CD8-positive, alpha-beta T cell (primary cell): ENCODE measurements at places on chromosomes 11 and 22. TPM values are rescaled to one million over a fixed set of nuclear protein-coding genes. Genes with fewer than 3 reads are reported as not detected.

GRCh38 chr11:20599221-20600019 lies at the start of gene SLC6A5:
SLC6A5 (plus strand) TSS chr11:20599608; CDS start chr11:20599673, 65 bp downstream.
- no peak for DNase-seq

DNA sequence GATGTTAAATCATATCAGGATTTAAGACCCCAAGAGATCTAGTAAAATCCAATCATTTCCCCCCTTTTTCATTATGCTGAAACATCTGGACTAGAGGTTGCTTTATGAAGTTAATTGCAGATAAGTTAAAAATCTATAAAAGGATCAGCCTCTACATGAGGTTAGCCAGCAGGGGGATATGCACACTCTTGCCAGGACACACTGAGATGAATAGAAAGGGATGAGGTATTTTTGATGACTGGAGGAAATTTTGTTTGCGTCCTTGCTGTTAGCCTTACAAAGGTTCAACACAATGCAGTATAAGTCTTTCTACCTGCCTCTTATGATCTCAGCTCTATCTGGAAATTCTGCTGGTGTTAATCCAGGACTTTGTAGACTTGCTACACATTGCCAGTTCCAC lies 1034.3 kb downstream of the LRRC4C start:
- DNase-seq: no peak

DNA sequence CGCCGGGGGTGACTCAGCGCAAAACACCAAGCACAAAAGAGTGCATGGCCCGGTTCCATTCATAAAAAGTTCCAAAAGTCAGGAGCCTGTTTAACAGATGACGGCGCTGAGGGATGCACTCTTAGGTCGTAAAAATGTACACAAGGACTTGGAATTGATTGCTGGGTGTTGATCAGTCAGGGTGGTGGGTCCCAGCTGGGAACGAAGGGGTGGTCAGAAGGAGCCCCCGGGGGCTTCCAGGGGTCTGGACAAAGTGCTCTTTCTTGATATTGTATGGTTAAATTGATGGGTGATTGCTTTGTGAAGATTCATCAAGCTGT lies 20.7 kb downstream of the IFITM10 start:
- no peak for DNase-seq

DNA sequence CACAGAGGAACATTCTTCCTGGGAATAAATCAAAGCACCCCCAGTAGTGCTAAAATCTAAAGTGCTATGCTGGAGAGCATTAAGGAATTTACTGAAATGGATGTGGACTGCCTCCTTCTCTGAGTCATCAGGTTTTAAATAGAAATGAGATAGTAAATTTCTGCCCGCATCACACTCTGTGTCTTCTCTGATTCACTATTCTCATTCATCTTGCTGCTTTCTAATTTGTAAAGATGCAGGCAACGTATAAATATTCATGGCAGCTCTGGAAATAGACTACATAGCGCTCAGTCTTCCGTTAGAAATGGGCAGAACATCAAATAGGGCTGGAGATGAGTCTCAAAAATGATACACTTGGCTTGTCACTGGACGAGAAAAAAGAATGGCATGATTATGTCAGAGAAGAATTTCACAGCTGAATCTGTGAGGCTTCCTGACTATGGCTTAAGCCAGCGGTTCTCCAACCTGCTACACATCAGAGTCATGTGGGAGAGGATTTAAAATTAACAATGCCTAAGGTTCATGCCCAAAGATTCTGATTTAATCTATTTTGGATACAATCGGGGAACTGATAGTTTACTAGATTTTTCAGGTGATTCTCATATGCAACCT lies 178.2 kb downstream of the LRRC4C start:
- DNase-seq: no peak

GRCh38 chr22:31161386-31161785 lies 1.4 kb downstream of the RNF185 start:
- DNase-seq: no peak

DNA sequence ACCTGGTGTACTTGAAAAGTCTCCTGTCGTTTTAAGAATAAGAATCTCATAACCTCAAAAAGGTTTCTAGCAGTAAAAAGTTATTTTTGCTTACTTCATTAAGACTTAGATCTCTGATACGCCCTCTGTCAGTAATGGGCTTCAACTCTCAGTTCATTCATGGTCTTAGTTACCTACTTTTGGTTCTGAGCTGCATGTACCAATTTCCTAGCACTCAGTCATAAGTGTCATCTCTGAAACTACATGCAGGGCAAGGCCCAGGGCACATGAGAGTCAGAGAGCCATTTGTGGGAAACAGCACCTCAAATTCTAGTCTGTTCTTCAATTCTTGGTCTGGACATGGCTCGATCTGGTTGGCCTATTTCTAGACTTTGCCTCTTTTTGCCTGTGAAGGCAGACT lies 838.4 kb downstream of the FAM181B start:
- DNase-seq: no peak

GRCh38 chr11:101862391-101863233 lies 52.2 kb upstream of the CEP126 start:
- DNase-seq: no peak

GRCh38 chr11:66469441-66469840 lies 2.7 kb downstream of the PELI3 start:
- DNase-seq: no peak

DNA sequence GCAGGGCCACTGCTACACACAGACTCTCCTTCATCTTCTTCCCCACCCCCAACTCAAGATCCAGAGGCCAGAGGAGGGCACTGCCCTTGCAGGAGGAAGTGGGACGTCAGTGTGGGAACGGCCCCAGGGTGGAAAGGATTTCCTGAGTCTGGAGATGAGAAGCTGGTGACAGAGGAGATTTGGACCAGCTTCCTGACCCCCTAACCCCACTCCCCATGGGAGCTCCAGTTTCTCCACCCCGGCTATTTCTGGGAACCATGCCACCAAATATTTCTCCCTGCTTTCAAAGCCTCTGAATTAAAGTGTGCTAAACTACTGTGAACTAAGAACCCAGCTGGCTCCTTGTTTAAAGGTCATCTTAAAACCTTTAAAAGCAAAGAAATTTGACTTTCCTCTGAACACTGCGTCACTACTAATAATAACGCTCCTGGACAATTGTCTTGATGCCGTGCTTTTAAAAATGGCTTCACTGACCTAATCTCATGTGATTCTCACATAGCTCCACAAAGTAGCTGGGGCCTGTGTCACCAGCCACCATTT lies 46.6 kb downstream of the CWC15 start:
- DNase-seq: no peak

DNA sequence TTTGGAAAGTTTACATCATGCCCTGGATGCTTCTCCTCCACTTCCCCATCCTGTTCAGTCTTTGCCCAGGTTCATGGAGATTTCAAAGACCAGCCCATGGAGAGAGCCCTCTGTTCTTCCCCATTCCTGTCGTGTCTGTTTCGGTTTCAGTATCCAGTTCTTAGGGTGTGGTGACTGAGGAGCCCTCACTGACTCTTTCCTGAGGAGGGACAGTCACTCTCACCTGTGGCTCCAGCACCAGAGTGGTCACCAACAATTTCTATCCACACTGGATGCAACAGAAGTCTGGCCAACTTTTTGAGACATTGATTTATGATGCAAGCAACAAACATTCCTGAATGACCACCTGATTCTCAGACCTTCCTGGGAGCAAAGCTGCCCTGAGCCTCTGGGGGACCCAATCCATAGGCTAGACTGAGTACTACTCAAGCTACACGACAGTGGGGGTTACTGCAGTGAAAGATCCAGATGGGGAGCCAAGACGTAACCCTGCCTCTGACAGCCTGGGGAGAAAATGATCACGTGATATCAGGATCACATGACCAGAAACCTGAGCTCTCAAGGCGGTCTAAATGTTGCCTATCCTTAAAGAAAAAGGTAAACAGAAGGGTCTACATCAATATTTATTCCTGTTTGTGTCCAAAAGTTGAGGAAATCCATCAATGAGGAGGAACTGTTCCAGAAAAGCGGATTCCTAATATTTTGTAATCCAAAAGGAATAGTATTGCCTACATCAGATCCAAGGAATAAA lies 76.2 kb upstream of the VPREB1 start:
- no peak for DNase-seq

GRCh38 chr22:26471522-26471921 lies 12.1 kb downstream of the HPS4 start:
- DNase-seq: no peak

- no peak for DNase-seq
Measured at GRCh38 chr11:107848345-107848744, 10.2 kb downstream of the SLC35F2 start.

GRCh38 chr11:75099635-75100034 lies 3.0 kb upstream of the OR2AT4 start:
- DNase-seq: no peak

DNA sequence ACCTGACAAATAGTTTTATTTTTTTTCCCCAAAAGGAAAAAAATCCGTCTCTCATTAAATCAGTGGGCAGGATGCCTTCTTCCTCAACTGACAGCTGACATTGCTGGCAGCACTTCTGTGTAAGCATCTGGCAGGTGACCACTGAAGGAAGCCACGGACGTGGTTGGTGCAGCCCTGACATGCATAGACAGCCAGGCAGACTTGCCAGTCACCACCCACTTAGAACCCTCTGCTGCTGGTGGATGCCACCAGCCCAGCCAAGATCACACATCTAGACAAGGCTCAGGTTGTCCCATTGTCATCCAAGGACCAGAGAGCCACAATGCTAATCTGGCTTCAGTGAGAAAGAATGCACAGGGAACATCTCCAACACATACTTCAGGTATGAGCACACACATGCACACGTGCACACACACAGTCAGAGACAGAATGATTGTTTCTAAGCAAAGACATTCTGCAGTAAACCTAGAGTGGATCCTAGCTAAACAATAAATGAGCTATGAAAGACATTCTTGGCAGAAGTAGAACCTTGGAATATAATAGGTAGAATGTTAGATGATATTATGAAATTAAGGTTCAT lies 49.8 kb upstream of the BMAL1 start:
- no peak for DNase-seq

DNA sequence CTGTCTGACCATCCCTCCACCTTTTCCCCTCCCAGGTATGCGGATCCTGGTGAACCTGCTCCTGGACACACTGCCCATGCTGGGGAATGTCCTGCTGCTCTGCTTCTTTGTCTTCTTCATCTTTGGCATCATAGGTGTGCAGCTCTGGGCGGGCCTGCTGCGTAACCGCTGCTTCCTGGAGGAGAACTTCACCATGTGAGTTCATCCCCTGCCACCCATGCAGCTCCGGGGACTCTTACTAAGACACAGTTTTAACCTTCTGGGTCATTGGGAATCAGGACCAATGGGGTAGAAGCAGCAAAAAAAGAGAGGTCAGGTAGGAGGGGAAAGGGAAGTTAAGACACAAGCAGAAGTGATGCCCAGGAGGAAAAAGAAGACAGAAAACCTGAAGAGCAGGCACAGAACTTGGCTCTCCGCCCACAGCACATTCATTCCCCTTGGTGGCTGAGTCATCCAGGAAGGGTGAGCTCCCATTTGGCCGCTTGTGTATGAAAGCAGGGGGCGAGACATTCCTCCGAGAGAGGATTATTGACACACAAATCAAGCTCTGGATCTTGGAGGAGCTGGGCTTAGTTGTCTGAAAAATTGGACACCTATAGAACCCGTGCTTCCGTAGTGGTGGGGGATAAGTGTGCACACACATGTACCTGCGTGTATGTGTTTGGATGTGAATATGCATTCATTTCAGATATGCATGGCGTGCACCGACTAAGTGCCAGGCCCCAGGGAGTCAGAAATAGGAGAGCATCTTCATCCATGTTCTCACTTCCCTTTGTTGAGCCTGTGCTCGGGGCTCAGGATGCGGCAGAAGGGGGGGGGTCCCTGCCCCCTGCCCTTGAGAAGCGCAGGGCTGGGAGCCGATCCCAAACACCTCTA lies 64.2 kb downstream of the CACNA1I start:
- no peak for DNase-seq

- no peak for DNase-seq
Measured at GRCh38 chr22:21101877-21102638, 56.3 kb downstream of the LRRC74B start.

DNA sequence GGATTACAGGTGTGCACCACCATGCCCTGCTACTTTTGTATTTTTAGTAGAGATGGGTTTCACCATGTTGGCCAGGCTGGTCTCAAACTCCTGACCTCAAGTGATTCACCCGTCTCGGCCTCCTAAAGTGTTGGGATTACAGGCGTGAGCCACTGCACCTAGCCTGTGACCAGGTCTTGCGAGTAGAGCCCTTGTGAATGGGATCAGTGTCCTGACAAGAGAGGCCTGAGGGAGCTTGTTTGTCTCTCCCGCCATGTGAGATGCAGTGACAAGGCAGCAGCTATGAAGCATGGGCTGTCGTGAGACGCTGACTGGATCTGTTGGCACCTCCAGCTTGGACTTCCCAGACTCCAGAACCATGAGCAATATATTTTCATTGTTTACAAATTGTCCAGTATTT lies 69.3 kb downstream of the LRRC32 start:
- DNase-seq: no peak

The UBQLN3 gene
- not detected for total RNA-seq

The SLC1A2 gene
- not detected for total RNA-seq

The HOATZ gene
- total RNA-seq: not detected

The RIBC2 gene
- total RNA-seq: 0.98 TPM

The CRYBB2 gene
- not detected for total RNA-seq

The CARD18 gene
- not detected for total RNA-seq

The LDHAL6A gene
- total RNA-seq: not detected
